GM12864 (cell line): ENCODE measurements at places on chromosomes 2 and 18.

- DNase-seq, result no peak
These were observed 175.9 kb upstream of the KLHL29 start for GRCh38 chr2:23209059-23209458.

DNA sequence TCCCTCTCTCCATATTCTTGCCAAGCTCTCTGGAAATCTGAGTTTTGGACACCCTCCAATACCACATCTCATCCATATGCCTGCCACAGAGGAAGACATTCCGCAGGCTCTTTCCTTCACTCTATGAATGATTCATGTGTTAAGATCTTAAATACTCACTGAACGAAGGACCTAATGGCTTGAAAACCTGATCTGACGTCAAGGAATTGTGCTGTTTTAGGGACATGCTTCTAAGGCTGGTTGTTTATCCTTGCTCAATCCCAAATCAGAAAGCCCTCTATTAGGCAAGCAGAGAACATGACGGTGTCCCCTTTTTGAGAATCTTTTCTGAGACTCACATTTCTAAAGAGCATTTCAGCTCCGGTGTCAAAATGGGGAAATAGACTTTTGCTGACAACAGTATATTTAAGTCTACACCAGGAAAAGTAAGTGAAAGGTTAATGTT lies 83.7 kb upstream of the GALNT5 start:
- DNase-seq, result no peak

GRCh38 chr2:30115141-30115980 lies 31.4 kb upstream of the YPEL5 start:
- peak; percentile 19 for DNase-seq

DNA sequence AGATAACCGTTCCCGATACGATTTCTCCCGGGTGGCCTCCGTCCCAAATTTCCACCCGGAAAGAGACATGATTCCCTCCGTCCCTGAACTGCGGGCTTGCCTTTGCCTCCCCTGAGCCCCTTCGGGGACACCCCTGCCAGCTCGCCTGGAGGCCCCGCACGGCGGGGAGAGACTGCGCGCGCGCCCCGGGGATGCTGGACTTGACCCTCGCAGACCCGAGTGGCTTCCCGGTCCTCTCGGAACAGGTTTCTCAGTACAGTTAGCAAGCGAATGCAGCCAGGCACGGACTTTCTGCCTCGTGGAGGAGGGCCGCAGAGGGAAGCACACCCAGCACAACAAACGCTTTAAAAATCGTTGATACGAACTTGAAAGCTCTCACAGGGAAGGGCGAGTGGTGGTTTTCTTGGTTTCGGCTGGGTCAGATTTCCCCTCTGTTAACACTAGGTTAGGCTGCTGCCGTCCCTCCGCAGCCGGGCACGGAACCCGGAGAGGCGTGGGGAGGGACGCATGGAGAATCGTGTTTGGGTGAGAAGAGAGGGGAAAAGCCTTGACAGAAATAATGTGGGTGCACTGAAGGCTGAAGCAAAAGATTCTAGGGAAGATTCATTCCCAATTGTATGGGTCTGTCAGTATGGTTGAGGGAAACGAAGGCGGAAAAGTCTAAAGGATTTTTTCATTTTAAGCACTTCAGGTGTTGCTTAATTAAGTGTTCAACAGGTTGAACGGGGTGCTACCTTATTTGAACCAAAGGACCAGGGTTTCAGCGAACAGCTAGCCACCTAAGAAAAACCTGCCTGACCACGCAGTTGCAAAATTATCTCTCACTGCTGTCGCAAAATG lies 916 bp downstream of the TNFRSF11A start:
- DNase-seq, result peak; percentile 10

- DNase-seq, result no peak
These were observed 144.5 kb downstream of the ACKR3 start for GRCh38 chr2:236714080-236714479.

DNA sequence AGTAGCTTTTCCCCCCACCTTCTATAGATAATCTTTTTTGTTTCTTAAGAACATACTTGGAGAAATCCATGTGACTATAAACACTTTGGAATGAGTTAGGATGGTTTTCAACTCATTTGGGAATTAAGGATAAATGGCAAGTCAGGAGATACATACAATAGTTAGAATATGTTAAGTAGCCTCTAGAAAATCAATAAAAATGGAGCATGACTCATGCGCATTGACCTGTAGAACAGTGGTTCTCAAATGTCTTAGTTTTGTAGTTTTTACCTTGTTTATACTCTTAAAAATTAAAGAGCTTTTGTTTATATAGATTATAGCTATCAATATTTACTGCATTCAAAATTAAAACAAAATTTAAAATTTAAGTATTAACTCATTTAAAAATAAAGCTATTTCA lies 24.7 kb downstream of the NUP35 start:
- no peak for DNase-seq

DNA sequence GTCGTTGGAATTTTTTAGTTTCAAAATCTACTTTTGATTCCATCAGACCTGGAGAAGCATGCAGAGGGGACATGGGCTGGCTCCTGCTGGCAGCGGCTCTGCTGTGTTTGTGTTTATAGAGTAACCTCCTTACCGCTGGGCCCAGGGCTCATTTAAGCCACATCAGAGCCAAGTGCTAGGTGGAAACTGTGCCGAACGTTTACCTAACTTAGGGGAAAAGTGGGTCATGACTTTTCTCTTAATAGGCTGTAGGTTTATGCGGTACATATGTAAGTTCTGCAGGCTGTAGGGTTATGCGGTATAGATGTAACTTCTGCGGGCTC lies 17.7 kb downstream of the CNDP2 start:
- no peak for DNase-seq

DNA sequence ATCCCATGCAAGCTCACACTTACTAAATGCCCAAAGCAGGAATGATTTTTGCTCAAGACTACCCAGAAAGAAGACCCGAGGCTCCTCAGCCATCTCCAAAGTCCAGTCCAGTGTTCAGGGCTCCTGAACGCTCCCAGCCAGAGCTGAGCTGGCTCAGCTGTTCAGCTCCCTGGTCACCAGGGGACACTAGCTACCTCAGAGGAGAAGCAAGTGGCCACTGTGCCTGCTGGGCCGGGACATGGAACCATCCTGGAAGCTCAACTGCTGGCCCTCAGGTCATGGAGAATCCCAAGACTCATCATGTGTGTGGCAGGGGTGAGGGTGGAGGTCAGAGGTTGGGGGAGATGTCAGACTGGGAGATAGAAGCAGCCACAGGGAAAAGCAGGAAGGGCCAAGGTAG lies 89.0 kb downstream of the GALNT14 start:
- DNase-seq, result no peak

GRCh38 chr2:83186105-83186760 lies 1272.8 kb downstream of the SUCLG1 start:
- no peak for DNase-seq

GRCh38 chr2:159201360-159202063 lies 85.0 kb downstream of the WDSUB1 start:
- no peak for DNase-seq

GRCh38 chr2:98416383-98417159 lies 28.1 kb upstream of the INPP4A start:
- DNase-seq, result no peak

DNA sequence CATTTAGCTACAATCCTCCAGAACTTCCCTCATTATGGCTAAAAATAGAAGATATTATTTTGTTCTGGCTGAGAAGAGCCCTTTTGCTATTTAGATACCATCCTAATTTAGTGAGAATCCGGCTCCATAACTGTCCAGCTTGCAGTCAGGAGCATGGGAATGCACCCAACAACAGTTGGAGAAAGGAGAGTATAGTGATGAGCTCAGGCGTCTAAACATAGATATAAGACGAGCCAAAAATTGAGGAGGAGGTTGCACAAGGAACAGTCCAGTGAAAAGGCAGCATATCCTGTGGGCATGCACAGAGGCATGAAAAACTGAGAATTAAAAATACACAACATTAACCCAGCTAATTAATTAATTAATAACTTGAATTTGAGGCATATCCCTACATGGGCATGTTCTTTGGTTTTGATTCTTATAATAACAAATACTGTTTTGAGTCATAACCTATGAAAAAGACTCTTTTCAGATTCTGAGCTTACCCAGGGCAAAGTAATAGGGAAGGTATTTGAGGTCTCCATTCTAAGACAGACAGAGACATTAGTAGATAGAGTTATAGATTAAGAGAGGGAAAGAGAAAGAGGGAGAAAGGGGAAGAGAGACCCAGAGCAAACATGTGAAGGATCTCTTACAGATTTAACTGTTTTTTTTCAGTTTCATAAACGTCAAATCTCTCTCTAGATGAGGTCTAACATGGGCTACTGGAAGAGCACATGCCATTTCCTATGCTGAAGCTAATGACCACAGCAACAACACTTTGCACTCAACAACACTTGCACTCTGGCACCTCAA lies 311.2 kb downstream of the OSR1 start:
- peak; percentile 7 for DNase-seq

GRCh38 chr2:98799375-98800329 lies 68.7 kb upstream of the MGAT4A start:
- DNase-seq, result no peak

GRCh38 chr2:101038455-101039255 lies 36.6 kb downstream of the RPL31 start:
- no peak for DNase-seq

DNA sequence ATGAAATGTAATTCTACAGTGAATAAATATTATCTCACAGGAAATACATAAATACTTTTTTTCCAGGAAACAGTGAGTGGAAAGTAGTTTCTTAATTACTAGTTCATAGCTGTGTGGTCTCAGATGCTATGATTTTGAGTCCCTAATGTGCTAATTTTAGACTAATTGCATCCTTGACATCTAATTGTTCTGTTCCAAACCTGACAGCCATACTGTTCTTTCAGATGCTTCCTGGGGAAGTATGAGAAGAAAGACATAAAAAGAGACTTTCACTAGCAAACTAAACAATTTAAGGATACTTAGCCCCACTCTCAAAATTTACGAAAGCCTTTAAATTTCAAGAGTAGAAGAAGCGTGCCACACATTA lies 350.9 kb upstream of the CDH20 start:
- no peak for DNase-seq

DNA sequence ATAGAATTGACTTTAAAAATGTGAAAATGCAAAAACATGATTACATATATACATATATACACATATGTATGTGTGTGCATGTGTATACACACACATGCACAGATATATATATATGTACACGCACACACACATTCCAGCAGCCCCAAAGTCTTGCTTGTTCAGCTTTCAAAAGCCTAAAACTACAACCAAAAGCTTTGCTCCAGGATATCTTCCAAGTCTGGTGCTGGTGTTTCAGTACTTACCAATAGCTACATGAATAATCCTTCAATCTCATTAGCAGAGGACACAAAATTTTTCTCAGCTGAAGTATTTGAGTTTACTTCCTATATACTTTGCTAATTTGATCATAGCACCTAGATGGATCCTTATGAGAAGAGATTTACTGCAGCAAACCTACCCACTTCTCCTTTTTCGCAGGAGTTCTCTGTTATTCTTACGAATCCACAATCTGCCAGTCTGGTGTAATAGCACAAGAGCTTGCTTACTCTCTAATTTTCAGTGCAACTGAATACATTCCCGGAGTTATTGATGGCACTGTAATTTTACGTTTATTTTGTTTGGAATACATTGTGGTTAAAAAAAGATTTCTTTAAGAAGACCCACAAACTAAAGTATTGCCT lies 553.3 kb downstream of the ARHGAP15 start:
- no peak for DNase-seq

- DNase-seq, result no peak
These were observed 42.0 kb upstream of the MSH2 start for GRCh38 chr2:47360927-47361326.

GRCh38 chr2:196066291-196067087 lies 2.1 kb downstream of the DNAH7 start:
- DNase-seq, result no peak

GRCh38 chr2:46010925-46011490 lies 286.2 kb upstream of the EPAS1 start:
- DNase-seq, result no peak

- no peak for DNase-seq
These were observed 36.6 kb downstream of the SCTR start for GRCh38 chr2:119487434-119488244.

- DNase-seq, result no peak
These were observed 45.2 kb downstream of the DOK1 start for GRCh38 chr2:74599676-74600075.

GRCh38 chr2:17101596-17101995 lies 416.6 kb downstream of the RAD51AP2 start:
- no peak for DNase-seq

DNA sequence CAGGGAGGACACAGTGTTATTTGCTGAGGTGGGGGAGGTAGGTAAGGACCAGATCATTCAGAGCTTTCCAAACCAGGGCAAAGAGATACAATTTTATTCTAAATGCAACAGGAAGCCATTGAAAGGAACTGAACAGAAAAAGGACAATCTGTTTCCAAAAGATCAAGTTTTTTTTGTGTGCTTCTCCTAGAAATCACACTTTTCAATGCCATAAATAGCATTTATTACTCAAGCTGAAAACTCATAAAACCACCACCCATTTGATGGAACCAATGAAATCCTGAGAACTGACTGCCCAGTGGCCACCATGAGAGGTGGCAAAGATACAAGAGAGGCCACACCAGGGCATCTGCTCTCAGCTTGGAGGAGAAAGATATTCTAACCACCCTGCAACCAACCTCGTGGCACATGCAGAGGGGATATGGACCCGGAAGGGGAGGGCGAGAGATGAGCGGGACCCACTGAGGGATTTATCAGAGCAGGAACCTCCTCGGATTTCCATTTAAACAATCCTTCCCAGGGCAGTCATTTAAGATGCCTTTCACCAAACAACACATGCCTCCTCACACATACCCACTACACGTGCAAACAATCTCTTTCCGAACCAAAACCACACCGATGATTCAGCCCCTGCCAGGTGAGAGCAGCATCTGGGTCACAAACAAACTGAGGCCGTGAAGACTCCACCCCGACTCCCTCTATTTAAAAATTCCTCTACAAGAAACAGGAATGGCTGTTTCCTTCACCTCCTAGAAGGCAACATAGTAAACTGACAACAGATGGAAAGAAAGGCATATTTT lies 8.8 kb downstream of the CYB5A start:
- no peak for DNase-seq

- no peak for DNase-seq
These were observed 125.9 kb downstream of the NFATC1 start for GRCh38 chr18:79521416-79522205.

- no peak for DNase-seq
These were observed 140.3 kb downstream of the CYRIA start for GRCh38 chr2:16525265-16525887.

- DNase-seq, result peak; percentile 4
These were observed 106.3 kb downstream of the EPHA4 start for GRCh38 chr2:221465776-221466175.

DNA sequence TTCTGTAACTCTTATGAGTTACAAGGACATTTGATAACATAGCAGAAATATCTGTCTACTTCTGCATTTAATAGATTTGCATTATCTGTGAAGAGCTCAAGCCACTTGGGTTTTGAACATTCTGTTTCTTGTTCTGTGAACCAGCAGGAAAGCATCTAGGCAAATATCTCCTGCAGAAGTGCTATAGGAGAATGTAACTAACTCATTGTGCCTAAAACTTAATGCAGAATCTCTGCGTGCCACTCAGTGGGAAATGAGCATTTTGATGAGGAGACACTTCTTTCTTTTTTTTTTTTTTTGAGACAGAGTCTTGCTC lies 63.5 kb downstream of the MYOM1 start:
- no peak for DNase-seq
